ENCODE measurements at places on chromosomes 11 and 22.

DNA sequence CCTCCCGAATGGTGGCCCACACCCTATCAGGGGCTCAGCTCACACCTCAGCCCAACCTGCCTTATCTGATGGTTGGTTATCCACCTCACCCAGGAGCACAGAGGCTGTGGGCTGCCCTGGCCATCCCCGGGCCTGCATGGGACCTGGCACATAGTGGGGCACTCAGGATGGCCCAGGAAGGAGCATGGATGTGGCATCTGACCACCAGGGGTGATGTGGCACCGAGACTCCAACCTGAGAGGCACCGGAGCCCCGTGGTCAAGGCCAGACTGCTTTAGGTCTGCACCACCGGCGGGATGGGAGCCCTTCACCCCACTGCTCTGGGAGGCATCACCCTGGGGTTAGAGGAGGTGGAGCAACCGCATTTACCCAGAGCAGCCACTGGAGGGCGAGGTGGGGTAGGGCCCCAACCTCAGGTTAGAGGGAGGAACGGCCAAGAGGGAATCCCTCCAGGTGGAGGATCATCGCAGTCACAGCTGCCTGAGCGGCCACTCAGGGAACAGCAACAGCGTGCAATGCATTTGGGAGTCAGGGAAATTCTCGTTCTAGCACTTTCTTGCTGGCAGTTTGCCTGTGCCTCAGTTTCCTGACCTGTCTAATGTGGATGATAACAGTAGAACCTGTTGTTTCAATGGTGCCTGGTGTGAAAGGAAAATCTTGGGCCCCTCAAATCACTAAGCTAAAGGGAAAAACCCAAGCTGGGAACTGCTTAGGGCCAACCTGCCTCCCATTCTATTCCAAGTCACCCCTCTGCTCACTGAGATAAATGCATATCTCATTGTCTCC is 52.9 kb upstream of the CARS1 start:
- DNase-seq: peak; percentile 31

- no peak for DNase-seq
Observed at GRCh38 chr11:111438168-111438567, 59.1 kb upstream of the POU2AF1 start.

- no peak for DNase-seq
Observed at GRCh38 chr22:41979423-41980250, 10.4 kb downstream of the SEPTIN3 start.

- no peak for DNase-seq
Observed at GRCh38 chr22:47094861-47095330, 332.4 kb downstream of the TBC1D22A start.

- DNase-seq: peak; percentile 60
Observed at GRCh38 chr11:46896719-46897406, 21.5 kb downstream of the LRP4 start.

- no peak for DNase-seq
Observed at GRCh38 chr11:5343474-5344335, at the start of gene OR51B5. OR51B5 (minus strand) TSS chr11:5343524; CDS start chr11:5343524, 0 bp downstream.

- DNase-seq: no peak
Observed at GRCh38 chr11:75245356-75246005, 4.9 kb downstream of the TPBGL start.

- no peak for DNase-seq
Observed at GRCh38 chr11:58994171-58994570, 54.9 kb downstream of the GLYATL1 start.

GRCh38 chr11:110764485-110764884 is 52.2 kb upstream of the ARHGAP20 start:
- no peak for DNase-seq

DNA sequence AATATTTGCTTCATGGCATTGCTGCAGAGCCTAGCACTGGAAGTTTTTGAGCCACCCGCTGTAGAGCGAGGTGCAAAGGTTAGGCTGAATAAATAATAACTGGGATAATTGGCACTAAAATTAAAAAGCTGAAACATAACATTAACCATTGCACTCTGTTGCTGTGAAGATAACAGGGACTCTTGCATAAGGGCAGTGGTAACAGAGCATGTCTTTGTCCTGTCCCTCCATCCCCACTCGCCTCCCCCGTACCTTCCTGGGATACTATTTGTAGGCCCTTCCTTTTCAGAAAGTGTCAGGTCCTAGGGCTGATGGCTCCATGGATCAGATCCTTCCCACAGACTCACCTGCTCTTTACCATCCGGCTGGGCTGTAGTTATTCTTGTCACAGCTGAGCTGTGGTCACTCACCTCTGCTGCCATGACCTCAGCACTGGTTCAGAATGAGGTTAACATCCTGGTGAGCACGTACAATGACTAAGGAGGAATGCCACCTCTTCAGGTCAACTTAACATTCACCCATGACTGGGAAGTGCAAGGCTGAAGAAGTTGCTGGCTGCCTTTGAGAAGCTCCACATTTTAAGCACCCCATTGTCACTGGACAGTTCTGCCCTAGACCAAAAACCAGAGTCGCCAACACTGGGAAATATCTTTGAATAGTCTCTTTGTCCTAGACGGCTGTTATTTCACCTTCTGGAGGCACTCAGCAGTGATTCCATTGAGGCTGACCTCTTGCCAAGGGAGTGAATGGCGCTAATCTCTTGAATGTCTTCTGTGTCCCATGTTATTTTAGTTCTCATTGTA is 103.2 kb upstream of the KIRREL3 start:
- no peak for DNase-seq

DNA sequence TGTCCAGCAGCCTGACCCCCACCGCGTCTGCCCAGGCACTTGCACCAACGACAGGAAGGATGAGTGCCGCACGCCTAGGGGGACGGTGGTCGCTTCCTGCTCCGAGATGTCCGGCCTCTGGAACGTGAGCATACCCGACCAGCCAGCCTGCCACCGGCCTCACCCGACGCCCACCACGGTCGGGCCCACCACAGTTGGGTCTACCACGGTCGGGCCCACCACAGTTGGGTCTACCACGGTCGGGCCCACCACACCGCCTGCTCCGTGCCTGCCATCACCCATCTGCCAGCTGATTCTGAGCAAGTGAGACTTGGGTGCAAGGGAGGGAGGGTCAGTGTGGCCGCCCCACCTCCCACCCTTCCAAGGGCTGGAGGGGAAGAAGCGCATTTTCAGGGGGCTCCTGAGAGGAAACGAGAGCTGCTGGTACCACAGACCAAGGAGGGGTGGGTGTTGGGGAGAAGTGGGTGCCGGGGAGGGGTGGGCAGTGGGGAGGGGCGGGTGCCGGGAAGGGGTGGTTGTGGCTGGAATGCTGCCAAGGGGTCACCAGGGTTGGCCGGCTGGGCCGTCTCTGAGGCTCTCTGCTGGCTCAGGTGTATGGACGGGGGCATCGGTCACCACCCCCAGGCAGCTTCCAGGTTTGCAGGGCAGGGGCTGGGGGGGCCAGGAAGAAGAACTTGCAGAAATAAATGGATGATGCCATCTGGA is 27.7 kb upstream of the MUC5B start:
- DNase-seq: no peak

GRCh38 chr11:69837791-69838190 is 18.6 kb upstream of the FGF3 start:
- DNase-seq: no peak

DNA sequence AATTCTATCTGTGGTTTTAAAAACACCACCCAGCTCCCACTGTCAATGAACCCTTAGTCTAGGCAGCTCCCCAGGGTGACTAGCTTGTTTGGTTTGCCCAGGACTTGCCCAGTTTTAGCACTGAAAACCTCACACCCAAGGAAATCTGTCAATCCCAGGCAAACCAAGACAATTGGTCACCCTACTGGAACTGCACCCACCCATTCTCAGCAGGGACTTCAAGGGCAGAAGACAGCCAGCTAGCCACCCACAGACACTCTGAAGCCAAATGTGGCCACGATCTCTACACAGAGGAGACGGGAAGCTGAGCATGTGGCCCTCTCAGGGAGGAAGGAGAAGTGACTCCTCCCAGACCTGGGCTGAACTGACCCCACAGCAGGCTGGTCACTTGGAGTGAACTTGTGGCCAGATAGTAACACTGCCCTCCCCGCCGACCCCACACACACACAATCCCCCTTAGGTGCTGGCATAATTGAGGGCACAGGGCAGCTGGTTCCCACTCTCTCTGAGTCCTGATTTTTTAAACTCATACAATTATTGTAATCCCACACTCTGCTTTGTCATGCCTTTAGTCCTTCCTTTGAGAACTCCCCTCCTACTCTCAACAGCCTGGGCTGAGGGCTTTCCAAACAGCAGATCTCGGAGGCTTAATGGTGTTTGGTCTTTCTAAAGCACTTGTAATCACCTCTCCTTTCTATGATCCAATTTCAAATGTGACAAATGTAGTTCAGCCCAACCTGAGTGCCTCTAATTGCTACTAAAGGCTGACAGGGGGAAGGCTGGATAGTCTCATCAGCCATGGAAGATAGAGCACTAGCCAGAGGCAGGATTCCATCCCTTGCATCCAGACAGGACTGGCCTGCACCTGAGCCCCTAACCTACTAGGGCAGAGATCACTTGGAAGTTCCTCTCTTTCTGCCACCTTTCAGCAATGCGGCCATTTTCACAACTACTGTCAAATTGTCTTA is 74.7 kb upstream of the DRD2 start:
- peak; percentile 71 for DNase-seq

- peak; percentile 20 for DNase-seq
Observed at GRCh38 chr11:129695571-129696308, 119.9 kb upstream of the TMEM45B start.

Measured in SK-N-DZ (cell line).